ENCODE measurements at places on chromosomes 7 and 10. TPM values are rescaled to one million over a fixed set of nuclear protein-coding genes. Genes with fewer than 3 reads are reported as not detected.
A peak's percentile ranks its signal among the peaks of the same experiment; 100 is the strongest.

KCNH2 gene
- total RNA-seq, result 49.4 TPM

ANXA8L1 gene
- total RNA-seq, result not detected

DNA sequence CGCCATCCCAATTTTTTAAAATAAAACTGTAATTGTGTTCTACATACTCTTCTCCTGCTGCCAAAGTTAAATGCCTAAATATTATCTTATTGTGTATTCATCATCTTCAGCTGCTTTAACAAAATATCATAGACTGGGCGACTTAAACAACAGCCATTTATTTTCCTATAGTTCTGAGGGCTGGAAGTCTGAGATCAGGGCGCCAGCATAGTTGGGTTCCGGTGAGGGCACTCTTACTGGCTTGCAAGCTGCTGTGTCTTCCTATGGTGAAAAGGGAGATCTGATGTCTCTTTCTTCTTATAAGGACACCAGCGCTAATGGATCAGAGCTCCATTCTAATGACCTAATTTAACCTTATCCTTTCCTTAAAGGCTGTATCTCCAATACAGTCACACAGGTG, 30.4 kb downstream of the CSTF2T start:
- no peak for DNase-seq

RBP3 gene
- not detected for total RNA-seq

TCAF1 gene
- 64.5 TPM for total RNA-seq

FKBP6 gene
- not detected for total RNA-seq

DNA sequence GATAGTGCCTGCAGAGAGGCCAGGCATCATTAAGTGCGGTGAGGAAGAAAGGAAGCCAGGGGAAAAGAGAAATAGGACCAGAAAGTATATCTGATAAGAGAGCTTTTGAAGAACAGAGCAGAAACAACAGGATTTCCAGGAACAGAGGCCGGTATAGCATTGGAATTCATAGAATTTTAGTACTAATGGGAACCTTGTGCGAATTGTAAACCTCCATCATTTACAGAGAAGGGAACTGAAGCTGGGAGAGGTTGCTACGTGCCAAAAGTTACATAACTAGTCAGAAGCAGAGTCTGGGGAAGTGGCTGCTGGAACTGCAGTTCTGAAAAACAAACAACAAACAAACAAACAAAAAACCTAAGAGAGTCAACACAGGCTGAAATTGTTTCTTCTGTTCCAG, 5.4 kb upstream of the ZMYND11 start:
- no peak for DNase-seq

DNA sequence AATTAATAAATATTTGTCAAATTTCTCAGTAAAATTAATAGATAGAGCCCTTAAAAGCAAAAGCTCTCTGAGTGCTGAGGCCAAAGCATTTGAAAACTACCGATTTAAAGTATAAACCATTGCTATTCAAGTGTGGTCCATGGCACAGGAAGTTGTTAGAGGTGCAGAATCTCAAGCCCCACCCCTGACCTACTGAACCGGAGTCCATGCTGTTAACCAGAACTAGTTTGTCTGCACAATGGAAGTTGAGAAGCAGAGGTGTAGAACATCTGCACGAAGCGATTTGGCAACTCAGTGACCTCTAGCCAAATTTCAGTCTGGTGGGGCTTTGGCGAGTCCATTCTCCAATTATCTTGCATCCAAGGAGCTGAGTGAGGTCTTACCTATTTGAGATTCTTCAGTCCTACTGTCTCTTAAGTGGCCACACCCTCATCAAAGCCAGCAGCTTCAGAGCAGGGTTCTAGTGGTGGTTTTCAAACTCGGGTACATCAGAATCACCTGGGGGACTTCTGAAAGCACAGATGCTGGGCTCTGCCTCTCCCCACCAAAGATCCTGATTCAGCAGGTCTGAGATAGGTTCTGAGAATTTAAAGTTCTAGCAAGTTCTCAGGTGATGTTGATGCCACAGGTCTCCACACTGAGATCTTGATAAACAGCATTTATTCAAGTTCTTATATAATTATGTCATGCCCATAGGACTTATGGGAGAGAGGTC, 96.8 kb upstream of the SAMD8 start:
- no peak for DNase-seq

DNA sequence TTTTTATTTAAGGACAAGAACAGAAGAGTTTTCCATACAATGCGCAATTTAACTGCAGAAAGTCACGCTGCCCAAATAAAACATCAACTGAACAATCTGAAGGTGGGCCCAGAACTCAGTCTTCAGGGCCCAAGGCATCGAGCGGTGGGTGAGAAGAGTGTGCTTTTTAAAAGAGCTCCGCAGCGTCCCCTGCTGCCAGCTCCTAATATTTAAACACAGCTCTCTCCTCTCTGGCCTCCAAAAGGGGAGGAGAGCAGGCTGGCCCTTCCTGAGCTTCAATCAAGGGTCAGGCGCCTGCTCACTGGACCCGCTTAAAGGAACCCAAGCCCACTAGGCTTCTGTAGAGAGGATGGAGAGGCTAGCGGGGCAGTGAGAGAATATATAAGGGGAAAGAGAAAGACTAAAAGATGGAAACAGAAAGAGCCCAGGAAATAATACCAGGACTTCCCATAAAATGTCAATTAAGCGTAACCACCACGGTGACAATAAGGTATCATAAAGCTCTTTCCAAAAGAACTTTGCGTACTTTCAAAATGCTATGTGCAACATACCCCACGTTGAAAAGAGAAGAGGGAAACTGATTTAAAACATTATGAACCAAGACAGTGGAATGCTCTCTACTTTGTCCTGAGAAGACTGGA, 2.8 kb downstream of the FAM53B start:
- peak; percentile 82 for DNase-seq

DNA sequence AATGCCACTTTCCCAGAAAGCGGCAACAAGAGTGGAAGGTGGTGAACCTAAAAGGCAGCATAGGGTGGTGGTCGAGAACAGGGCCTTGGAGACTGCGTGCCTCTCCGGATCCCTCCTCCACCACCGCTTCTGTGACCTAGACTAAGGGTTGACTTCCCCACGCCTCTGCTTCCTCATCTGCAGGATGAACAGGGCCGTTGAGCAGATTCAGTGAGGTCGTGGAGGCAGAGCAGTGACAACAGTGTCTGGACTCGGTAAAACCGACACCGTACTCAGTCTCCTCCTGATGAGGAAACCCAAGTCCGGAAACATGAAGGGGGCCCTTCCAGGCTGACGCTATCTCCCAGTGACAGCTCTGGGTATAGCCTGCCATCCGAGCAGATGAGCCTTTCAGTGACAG, 162.6 kb downstream of the CELF2 start:
- DNase-seq, result no peak

- DNase-seq, result no peak
Observed at GRCh38 chr10:14184841-14185315, 145.8 kb downstream of the FRMD4A start.

OR2A7 gene
- 4.8 TPM for total RNA-seq

DNA sequence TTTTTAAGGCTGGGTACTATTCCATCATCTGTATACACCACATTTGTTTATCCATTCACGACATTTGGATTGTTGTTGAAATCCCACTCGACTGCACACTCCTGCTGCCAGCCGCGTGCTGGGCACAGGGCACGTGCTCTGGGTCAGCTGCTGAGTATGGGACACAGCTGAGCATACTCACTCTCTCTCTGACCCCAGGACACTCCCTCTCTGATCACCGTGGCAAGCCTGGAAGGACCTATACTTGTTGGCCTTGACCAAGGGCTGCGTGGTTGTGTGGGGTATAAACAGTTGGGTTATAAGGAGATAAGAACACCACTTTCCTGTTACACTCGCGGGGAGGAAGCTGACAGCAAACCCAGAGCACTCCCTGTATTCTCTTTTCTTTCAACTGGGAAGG, 153.0 kb upstream of the RHEB start:
- no peak for DNase-seq

DNA sequence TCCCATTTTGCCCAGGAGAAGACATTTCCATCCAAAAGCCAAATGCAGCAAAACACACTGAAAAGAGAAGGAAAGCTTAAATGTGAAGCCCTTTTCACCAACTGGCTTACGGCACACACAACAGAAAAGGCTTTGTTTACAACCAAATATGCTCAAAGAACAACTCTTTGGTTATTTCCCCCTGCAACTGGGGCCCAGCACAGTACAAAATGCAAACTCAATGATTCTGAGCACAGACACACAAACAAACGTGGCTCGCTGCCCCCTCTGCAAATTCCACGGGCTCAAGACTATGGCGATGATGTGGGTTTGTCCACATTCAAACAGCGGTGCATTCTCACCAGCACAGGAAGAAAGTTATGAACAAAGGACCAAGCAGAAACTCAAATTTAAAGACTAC, 5.3 kb downstream of the CPXM2 start:
- no peak for DNase-seq

DNA sequence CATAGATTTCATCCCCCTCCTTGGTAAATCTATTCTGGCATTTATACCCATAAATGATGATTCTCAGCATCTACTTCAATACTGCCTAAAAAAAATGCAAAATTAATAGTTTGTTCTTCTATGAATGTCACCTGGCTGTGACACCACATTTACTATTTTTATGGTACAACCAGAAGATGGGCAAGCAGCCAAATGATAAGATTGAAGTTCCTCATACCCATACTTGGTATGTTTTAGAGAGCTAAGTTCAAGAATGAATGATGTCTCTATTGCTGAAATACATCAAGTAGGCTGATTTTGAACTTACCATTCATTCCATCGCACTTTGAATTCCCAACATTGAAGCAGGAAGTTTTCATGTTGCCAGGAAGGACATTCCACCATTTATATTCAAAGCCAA, 134.2 kb downstream of the ELAPOR2 start:
- DNase-seq, result no peak

DNA sequence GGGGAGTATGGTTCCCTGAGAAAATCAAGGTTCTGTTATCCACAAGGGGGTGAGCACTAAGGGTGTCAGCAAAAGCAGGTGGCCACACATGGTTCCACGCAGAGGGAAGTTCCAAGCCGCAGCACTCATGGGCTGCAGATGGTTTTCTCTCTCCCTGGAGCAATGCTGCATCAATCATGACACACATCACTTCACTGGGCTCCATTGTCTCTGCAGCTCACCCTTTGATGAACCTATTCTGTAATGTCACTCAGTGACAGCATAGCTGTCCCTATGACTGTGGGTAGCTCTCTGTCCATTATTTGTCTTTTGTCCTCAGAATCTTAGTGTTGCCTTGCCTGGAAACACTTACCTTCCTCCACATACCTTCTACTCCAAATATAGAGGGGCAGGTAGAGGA, 34.8 kb downstream of the LRRC18 start:
- DNase-seq, result no peak

DNA sequence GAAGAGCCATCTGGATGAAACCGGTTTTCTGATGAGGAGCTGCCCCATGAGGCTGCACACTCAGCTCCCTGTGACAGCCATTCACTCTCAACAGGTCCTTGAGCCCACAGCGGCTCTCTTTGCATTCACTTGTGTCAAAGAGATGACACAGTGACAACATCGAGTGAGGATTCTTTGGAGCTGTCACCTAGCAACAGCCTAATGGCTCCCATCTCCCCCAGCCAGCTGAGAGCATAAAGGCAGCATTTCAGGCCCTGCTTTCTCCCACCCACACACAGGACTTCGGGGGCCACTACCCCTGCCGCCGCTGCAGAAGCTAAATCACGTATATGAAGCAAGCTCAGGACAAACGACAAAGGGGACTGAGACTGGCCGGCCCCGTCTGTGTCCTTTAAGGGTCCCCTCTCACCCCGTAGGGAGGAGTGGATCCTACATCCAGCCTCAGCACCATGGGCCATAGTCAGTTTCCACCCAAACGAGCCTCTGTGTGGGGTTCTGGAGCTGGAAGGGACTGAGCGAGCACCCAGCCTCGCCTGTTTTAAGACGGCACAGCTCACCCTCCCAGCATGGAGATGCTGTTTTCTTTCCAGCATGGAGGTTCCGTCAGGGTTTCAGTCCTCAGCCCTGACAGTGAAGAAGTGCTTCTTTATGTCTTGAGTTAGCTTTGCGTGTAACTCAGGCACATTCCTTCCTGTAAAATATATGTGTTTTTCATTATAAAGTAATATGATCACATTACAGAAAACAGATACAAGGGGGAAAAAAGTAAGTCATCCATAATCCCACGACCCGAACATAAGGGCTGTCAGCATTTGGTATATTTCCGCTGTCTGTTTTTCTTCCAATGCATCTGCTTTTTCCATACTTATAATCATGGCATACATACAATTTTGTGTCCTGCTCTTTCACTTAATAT, 4.9 kb downstream of the CPA4 start:
- DNase-seq, result no peak

ZNF467 gene
- 31.1 TPM for total RNA-seq

Measured in mucosa of gallbladder (tissue), 1 donor.